ENCODE measurements at places on chromosomes 3 and 15.
A peak's percentile ranks its signal among the peaks of the same experiment; 100 is the strongest.

GRCh38 chr3:54905261-54905888 is 22.5 kb downstream of the LRTM1 start:
- no peak for DNase-seq

DNA sequence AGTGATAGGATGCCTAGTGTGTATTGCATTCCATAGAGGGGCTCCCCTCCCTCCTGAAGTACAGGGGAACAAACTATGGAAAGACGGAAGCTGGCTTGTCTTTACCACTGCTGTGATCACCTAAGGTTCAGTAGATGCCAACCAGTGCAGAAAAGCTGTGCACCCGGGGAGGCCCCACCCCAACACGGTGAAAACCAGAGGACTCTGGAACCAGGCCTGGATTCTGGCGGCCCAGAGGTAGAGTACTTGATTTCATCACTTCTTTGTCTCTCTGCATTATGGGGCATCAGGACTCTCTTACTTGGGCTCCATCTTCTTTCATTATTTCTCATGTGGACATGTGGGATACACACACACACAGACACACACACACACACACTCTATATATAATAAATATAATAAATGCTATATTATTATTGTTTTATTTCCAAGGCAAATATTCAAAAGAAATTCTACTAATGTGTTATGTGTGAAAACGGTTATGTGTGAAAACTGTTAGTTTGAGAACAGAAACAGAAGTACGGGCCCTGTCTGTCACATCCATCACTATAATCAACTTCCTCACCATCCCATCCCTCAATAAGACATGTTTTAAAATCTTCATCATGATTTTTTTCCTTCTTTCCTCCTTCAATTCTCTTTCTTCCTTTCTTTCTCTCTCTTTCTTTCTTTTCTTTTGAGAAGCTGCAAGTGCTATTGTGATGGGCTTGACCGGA is 152.4 kb upstream of the CMC1 start:
- DNase-seq = no peak

GRCh38 chr15:67836955-67837354 is 2.9 kb downstream of the RNU6-1 start:
- no peak for DNase-seq

DNA sequence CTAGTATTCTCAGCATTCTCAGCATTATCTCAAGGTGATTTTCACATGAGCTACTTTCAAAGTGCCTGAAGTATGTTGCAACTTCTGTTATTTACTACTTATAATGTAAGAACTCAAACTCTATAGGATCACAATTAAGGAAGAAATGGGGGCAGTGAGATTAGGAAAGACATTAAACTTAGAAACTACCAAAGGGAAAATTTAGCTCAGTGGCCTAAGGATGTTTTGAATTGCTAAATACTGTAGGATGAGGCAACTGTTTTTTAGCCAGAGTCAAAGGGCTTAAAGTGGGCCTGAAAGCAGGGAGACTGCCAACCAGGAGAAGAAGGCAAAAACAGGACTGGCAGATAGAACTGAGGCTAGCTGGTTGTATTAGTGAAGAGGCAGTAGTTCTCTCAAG is 55.5 kb upstream of the MBNL1 start:
- no peak for DNase-seq

- no peak for DNase-seq
These were observed 3.5 kb upstream of the PCSK6 start for GRCh38 chr15:101492766-101493692.

GRCh38 chr3:158911586-158911985 is 109.7 kb downstream of the MFSD1 start:
- no peak for DNase-seq

DNA sequence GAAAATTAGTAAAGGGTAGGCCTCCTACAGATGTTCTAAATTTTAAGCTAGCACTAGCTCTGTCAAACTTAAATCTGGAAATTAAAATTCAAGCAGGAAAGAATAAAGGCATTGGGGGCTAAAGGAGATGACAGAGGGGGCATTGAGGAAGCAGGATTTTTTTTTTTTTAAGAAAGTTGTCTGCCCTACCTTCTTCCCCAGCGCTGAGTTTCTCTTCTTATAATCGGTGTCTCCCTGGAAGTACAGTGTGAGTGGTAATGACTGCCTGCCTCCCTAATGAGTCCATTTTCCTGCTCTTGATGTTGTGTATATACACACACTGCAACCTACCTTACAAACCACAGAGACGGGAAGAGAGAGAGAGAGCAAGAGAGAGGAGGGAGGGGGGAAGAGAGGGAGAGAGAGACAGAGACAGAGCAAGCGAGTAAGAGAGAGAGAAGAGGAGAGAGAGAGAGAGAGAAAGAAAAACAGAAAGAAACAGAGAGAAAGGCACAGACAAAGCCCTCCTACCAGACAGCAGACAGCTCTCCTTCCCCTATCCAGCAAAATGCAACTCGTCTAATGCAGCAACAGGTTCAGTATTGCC is 47.0 kb downstream of the ZBTB20 start:
- DNase-seq = peak; percentile 5

DNA sequence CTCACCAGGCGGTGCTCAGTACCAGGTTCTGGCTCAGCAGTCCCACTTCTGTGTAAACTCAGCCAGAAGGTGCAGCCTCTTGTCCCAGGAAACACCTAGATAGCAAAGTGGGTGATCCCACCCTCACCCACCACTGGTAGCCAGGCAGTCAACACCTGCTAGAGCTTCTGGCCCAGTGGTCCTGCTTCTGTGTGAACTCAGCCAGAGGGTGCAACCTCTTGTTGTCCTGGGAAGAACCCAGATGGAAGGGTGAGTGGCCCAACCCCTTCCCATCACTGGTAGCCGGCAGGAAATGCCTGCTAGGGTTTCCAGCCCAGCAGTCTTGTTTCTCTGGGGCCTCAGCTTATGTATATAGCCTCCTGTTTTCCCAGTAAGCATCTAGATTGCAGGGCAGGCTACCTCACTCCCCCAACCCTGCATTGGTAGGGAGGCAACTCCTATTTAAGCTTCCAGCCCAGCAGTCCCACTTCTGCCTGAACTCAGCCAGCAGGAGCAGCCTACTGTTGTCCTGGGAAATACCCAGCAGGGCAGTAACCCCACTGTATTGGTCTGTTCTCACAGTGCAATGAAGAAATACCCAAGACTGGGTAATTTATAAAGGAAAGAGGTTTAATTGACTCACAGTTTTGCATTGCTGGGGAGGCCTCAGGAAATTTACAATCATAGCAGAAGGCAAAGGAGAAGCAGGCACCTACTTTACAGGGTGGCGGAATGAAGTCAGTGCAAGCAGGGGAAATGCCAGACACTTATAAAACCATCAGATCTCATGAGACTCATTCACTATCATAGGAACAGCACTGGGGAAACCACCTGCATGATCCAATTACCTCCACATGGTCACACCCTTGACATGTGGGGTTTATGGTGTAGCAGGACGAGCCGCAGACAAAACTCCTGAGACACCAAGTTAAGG is 110.6 kb downstream of the DTWD1 start:
- no peak for DNase-seq

- no peak for DNase-seq
These were observed 93.7 kb downstream of the NFKBIZ start for GRCh38 chr3:101943029-101943428.

DNA sequence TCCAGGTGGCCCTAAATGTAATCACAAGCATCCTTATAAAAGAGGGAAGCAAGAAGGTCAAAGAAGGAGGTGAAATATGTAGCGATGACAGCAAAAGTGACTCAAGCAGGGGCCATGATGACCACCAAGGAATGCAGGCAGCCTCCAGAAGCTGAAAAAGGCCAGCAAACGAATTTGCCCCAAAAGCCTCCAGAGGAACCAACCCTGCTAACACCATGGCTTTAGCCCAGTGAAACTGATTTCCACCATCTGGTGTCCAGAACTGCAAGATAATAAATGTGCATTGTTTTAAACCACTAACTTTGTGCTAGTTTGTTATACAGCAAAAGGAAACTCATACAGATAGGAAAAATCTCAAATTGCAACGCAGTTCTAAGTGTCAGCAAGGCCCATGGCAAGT is 23.0 kb upstream of the RBSN start:
- no peak for DNase-seq

DNA sequence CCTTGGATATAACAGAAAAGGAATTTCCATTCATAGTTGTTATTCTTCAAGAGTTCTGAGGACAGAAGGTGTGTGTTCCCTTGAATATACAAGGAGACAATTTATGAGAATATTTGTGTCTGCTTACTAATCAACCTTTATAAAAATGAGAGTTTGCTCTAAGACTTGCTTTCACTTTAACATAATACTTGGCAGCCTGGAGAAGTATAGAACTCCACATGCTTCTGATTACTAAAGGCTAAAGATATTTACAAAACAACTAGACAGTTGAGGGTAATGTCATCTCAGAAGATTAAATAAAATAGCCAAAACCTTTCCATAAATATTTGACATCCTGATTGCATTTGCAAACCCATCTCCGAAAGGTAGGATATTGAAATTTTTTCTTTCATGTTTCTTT is 727.1 kb upstream of the NAALADL2 start:
- no peak for DNase-seq

DNA sequence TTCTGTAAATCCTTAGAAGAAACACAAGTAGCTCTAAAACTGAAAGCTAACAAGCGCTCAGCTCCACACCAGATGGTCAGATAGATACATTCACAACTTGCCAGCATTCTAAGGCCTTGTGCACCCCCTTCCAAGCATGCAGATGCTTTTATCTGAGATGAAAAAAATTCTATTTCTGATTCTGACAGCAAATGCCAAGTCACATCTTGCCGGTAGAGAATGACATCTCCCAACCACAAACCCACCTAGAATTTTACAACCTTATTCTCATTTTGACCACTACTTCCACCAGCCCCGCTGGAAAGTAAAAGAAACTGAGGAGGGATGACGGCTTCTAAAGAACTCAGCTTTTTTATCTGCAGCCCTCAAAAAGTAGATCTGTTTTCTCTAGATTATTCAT is 57.7 kb downstream of the SUMF1 start:
- no peak for DNase-seq

- no peak for DNase-seq
These were observed 46.7 kb upstream of the OXTR start for GRCh38 chr3:8816106-8816505.

GRCh38 chr15:37824717-37825382 is 109.6 kb upstream of the TMCO5A start:
- DNase-seq = peak; percentile 60

DNA sequence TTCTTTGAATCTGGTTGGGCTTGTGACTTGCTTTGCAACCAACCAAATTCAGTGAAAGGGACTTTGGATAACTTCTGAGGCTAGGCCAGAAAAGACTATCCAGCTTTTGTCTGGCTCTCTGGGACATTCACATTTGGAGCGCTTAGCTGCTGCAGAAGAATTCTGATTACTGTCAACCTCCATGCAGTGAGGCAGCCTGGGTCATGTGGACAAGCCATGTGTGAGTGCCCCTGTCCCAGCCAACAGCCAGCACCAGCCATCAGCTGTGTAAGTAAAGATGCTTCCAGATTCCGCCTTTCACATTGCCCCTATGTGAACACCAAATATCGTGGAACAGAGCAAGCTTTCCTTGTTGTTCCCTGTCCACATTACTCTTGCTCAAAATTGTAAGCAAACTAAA is 12.9 kb upstream of the TNFAIP8L3 start:
- DNase-seq = no peak

DNA sequence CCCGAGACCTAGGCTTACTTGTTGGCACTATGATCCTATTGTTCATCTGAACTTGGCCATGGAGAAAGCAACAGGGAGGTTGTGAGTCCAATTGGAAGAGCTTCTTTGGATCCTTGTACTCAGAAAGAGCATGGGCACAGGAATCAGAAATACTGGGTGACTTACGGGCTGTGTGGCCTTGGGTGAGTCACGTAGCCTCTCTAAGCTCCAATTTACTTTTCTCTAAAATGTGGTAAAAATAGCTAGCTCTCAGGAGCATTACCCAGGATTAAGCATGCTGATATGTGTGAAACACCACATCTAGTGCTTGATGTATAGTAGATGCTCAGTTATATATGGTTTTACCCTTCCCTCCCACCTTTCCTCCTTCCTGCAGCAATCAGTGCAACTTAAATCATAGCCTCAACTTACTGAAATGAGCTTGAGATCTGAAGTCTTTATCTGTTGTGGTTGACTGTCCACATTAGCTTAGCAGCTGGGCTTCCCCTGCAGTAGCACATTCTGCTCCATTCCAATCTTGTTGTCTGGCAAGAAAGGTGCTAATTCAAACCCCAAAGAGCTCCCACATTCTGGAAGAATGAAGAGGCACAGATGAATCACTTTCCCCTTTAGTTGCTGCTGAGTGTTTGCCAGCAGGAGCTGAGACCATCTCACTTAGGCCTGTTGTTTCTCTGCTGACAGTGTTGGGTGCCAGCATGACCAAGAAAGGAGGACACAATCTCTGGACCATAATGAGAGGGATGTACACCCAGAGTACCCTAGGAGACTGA is 299.1 kb upstream of the TRIM42 start:
- no peak for DNase-seq

DNA sequence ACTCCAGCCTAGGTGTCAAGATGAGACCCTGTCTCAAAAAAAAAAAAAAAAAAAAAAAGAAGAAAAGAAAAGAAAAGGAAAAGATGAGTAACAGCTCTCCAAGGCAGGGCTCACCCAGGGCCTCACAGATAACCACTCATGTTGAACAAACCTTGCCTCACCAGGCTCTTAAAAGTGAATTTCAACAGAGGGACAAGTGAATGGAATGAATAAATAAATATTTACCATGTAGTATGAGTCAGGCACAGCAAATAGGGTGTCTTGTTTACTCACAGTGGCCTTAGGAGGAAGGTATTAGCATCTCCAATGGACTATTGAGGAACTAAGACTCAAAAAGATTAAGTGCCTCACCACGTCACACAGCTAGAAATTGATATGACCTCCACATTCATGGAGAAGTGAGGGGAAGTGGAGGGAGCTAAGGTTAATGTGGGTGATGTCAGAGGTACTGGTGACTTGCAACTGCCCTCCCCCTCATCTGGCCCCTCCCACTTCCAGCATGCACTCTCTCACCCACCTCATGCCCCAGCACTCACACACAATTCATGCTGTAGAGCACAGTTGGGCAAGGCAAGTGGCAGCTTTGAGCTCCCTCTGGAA is 255.5 kb downstream of the UACA start:
- no peak for DNase-seq

DNA sequence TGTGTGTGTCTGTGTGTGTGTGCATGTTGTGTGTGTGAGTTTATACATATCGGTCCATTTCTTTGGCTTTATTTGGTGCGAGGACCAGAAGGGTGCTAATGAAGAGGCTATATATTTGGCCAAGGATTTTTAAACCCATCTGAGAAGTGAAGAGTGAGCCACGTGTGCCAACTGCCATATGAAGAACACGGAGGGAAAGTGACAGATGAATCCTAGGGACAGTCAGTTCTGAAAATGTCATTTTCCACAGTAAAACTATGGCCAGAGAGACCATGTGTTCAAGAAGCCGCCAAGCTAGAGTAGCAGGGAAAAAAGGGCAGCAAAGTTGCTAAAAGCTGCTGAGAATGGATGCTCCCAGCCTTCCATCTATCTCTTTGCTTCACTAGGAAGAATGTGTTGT is 297.3 kb upstream of the LMCD1 start:
- no peak for DNase-seq

DNA sequence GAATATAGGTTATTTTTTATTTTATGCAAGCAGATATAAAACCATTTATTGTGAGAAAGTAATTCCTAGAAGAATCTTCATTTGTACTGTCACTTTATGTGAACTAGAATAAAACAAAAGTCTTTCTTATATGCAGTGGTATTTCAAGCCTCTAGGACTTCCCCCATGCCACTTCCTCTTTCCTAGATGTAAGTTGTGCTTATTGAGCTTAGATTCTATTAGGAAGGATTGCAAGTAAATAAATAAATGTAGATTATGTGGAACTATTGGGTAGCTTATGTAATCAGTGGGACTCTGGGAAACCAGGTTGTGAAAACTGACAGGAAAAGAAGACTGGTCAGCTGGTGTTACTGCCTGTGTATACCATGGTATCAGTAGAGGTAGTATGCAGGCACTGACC is 169.7 kb downstream of the RSRC1 start:
- DNase-seq = no peak

- no peak for DNase-seq
These were observed 141.3 kb downstream of the ADAM10 start for GRCh38 chr15:58608129-58608590.

All from H54 (cell line).